ENCODE measurements at places on chromosomes 4 and X.

DNA sequence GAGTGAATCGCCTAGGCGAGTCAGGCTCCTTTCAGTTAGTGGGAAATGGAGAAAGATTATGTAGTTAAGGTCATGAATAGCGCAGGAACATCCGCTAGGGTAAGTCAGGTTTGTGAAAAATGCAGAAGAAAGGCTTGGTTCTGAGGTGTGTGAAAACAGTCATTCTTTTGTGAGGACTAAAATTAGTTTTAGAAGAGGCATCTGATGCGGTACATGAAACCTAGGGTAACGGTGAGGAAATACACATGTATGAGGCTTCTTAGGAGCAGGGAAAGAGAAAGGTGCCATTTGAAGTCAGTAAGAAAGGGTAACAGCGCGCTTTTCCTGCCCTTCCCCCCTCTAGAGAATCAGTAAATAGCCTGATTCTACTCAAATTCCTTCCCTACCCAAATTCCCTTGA is 570 bp upstream of the RNF128 start:
- DNase-seq = no peak

GRCh38 chr4:106628586-106629267 is 260.1 kb upstream of the GIMD1 start:
- DNase-seq = no peak

DNA sequence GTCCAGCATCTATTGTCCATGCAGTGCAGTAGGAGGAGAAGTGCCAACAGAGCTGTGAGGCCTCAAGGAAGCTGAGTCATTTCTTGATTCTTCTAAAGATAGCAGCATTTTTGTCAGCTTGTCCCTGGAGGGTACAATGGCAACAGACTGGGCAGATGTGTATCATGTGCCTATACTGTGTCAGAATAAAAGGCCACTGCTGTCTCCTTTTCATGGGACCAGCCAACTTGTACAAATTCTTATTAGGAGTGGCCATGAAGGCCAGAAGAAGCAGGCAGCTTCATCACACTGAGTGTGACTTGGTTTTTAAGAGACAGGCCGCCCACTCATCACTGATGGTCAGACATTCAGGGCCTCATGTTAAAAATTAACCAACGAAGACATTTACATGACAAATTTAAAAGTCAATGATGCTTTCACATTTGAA is 185.0 kb upstream of the FAM241A start:
- no peak for DNase-seq

GRCh38 chr4:25783126-25783525 is 79.7 kb downstream of the SEL1L3 start:
- DNase-seq = no peak

DNA sequence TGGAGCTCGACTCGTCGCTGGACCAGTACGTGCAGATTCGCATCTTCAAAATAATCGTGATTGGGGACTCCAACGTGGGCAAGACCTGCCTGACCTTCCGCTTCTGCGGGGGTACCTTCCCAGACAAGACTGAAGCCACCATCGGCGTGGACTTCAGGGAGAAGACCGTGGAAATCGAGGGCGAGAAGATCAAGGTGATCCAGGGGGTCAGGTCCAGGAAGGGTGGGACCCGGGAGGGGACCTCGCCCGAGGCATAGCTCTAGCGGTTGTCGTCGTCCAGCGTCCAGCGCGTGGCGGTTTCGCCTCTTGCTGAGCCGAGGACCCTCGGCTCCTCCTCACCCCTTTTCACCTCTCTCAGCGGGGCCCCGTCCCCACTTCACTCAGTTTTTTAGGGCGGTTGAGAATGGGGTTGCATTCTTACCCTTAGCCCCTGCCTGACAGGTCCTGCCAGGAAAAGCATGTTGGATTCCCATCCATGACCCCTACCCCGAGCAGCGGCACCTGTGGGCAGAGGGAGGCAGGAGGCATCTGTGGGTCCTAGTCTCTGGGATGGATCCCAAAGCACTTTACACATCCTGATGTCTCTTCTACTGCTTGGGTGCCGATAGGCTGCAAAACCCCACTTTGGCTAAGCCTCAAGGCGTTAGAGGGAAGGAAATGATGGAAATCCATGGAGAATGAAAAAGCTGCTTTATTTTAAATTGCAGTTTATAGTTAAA is 524 bp downstream of the RAB33A start:
- no peak for DNase-seq

DNA sequence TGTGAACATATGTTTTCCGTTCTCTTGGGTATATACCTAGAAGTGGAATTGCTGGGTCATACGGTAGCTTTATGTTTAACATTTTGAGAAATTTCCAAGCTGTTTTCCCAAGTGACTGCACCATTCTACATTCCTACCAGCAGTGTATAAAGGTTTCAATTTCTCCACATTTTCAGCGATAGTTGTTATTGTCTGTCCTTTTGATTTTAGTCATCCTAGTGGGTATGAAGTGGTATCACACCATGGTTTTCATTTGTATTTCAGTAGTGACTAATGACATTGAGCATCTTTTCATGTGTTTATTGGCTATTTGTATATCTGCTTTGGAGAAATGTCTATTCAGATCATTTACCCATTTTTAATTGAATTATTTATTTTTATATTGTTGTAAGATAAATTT is 2.4 kb downstream of the PPEF1 start:
- DNase-seq = no peak

- no peak for DNase-seq
Measured at GRCh38 chrX:38038501-38038900, 32.1 kb downstream of the SYTL5 start.

- DNase-seq = no peak
Measured at GRCh38 chr4:188989371-188989770, 850.1 kb downstream of the TRIML1 start.

- DNase-seq = no peak
Measured at GRCh38 chrX:87634361-87634760, 116.8 kb downstream of the KLHL4 start.

- no peak for DNase-seq
Measured at GRCh38 chrX:50161127-50161526, 39.7 kb downstream of the AKAP4 start.

- DNase-seq = no peak
Measured at GRCh38 chr4:174611792-174612191, 89.5 kb upstream of the HPGD start.

DNA sequence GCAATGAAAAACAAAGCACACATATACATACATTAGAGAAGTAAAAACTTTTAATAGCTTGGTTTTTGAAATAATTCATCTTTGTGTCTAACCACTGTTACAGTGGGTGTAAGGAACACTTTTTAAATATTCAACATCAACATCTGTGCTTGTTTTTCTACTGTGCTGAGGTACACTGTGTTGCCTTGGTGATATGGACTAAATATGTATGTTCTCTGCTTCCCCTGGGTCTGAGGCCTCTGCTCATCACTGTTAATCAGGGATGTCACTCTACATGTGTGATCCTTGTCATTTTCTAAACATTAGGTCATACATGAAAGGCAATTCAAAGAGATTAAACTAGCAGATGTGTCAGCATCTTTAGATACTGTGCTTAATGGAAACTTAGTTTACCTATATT is 10.9 kb downstream of the MCTS1 start:
- DNase-seq = no peak

DNA sequence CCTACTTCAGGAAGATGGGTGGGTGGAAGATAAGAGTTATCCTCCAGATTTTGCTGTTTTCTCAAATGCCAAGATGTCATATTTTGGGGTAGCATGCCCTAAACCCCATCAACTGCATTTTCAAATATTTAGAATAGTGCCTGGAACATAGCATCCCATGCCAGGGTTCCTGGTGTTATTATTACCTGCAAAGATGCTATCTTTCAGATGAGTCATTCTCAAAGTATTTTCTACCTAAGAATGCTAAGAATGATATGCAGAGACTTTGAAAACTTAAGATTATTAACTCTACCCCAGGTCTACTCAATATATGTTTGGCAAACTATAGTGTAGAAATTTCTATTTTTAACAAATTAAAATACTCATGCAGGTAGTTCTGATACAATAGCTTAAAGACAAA is 934.3 kb upstream of the SLIT2 start:
- DNase-seq = no peak

- DNase-seq = no peak
Measured at GRCh38 chr4:76997532-76997931, 48.0 kb downstream of the SEPTIN11 start.

- no peak for DNase-seq
Measured at GRCh38 chr4:168264903-168265302, 53.6 kb downstream of the DDX60 start.

DNA sequence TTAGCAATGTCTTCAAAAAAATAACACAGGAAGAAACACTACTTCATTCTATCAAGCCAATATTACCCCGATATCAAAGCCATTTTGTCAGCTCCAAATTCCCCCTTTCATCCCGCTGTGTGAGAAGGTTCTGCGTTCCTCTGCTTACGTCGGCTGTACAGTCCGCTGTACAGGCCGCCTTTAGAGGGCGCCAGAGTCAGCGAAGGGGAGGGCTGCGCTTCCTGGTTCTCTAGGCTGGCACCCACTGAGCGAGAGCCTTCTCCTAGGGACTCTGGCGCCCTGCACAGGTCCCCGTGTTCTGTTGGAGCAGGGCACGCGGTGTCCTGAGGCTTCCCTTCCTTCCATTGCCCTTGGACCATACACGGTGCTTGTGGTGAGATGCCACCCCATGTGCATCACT is 25.3 kb upstream of the CT45A1 start:
- DNase-seq = no peak

DNA sequence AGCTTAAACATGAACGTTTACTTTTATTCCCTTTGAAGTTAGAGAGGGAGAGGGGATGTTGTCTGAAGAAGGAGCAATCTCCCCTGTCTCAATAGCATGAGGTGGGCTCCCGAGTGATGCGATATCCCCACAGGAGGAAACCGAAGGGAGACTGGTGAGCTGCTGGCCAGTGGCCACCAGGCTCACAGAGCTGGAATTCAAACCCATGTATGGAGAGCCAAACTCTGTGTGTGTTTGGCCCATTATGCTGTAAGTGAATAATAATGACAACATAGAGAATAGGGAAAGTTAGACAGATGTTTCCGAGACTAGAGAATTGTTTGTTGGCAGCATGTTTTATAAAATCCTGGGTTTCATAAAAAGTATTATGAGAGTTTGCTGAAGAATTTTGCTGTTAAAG is 66.1 kb upstream of the CLNK start:
- DNase-seq = no peak

DNA sequence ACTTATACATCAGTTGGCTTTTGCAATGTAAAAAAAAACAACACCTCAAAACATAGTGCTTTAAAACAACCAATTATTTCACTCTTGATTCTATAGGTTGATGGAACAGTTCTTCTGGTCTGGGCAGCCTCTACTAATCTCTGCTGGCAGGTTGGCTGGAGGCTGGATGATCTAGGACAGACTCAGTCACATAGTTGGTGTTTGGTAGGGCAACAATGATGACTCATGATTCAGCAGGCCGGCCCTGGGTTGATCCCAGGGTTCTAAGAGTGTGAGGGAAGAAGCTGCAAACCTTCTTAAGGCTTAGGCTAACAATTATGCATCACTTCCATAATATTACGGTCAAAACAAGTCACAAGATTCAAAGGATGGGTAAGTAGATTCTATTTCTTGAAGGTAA is 558.2 kb downstream of the ZNF674 start:
- no peak for DNase-seq

DNA sequence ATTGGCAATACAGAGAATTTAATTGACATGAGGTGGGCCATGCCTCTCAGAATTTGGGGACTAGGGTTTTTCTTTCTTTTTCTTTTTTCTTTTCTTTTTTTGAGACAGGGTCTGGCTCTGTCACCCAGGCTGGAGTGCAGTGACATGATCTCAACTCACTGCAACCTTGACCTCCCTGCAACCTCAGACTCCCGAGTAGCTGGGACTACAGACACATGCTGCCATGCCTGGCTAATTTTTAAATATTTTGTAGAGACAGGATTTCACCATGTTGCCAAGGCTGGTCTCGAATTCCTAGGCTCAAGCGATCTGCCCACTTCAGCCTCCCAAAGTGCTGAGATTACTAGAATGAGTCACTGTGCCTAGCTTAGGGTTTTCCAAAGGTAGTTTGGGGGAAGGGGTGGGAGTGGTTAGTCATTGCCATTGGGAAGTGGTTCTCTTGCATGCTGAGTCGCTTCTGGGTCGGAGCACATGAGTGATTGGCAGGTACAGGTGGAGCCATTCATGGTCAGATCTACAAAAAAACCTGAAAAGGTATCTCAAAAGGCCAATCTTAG is 54.5 kb downstream of the MID2 start:
- DNase-seq = no peak

- no peak for DNase-seq
Measured at GRCh38 chr4:165625281-165625680, 246.5 kb downstream of the CPE start.

DNA sequence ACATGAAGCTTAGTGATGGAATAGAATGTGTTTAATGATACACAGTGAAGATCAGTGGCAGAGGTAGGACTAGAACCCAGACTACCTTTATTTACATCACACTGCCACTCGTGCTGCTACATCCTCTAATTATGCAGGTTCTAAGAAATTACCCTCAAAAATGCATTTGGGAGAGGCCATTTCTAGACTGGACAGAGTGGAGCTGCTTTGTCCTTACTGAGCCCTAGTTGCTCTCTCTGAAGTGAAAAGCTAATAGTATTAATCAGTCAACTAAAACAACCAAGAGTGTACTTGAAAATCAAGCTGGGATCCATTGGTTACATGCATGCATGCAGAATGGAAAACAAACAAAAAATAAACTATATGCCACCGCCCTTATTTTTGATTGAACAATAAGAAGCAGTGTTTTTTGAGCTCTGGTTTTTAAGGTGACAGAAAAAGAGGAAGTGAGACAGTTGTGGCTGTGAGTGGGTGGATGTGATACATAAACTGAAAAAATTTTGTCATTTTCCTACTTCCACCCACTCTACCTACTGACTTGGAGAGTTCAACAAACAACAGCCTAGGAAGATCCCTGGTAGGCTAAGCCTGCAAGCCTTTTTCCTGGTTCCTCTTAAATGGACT is 6.8 kb upstream of the VSIG4 start:
- DNase-seq = no peak

DNA sequence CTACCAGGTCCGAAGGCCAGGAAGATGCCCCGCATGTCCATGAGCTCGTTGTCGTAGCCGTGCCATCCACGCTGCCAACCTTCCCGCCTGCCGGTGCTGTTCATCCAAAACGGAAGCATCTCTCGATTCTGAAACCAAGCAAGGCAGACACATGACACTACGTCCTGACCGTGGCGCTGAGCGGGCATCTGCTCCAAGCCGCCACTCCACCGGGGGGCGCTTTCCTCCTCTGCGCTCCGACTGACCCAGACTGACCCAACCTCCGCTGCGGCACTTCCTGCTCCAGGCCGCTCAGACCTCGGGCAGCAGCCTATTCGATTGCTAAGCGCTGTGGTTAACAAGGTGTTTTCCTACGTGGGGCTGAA is 120.5 kb downstream of the ENPP6 start:
- DNase-seq = no peak

GRCh38 chr4:53818104-53818503 is 226.8 kb upstream of the LNX1 start:
- no peak for DNase-seq

GRCh38 chr4:99383399-99383798 is 30.9 kb upstream of the ADH1C start:
- no peak for DNase-seq

DNA sequence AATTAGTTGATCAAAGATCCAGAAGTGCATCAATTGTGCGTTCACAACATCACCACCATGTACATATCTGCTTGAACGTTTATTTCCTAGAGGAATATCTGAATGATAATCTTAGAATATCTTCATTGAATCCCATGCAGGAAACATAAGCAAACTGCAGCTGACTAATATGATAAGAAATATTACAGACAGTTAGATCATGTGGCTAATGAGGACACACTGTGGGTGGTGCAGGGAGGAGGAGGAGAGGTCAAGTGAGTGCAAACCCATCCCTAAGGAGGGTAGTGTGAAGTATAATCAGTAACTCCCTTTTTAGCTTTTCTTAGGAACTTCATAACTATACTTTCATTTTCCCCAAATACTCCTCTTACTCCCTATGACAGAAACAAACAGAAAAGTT is 58.3 kb upstream of the HPGD start:
- DNase-seq = no peak

All from effector CD4-positive, alpha-beta T cell (primary cell).